ENCODE measurements at places on chromosomes 5 and 9.

DNA sequence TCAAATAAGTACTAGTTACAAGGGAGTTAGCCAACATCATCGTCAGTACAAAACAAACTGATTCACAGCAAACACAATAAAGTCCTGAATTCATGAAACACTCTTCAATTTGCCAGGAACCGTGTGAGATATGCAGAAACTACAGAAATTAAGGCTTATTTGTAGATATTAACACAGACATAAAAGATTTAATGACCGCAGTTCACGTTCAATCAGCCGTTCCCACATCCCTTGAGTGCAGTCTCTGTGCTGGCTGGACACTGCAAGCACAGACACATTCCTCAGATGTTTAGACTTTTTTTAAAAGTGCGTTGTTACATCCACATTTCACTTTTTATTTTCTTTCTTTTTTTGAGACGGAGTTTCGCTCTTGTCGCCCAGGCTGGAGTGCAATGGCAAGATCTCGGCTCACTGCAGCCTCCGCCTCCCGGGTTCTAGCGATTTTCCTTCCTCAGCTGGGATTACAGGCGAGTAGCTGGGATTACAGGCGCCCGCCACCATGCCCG is 566 bp upstream of the CEP78 start:
- no peak for DNase-seq

DNA sequence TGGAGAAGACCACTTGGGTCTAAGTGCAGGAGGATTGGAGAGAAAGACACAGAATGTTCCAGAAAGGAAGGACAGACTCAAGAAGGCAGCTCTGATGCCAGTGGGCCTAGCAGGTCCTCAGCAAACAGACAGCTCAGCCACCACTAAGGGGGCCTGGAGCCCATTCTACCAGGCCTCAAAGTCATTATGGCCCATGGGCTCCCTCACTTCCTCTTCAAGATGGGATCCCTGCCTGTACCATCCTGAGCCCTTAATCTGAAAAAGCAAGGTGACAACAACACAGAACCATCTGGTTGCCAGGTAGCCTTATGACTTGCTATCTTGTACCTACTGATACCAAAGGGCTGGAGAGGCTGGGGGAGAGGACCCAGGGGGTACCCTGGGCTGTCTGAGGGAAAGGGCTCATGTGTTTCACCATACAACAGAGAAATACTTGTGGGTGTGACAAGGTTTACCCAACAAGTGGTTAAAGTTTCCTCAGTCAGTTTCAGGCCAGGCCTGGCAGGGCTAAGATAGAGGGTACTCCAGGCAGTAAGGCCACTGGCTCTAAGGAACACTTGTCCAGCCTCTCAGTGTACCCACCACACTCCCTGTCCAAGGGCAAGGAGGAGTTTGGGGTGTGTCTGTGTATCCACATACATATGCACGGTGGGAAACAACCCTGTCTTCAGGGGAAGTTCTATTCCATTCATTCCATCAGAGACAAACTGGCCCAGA is 30.7 kb downstream of the TCF7 start:
- no peak for DNase-seq

DNA sequence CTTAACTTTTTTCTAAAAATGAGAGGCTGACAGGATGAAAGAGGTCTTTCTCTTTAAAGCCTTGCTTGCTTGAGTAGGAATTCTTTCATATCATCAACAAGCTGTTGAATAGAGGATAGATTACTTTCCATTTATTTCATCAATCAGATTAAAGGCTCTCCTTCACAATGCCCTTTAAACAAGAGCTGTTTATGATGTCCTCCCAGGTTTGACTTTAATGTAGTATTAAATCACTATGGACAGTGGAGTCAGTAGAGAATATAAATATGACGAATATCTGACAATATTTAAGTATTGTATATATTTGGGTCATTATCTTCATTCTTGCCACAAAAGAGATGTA is 282.0 kb downstream of the ISL1 start:
- DNase-seq = no peak

GRCh38 chr9:12859704-12860251 is 85.0 kb downstream of the LURAP1L start:
- DNase-seq = no peak

- DNase-seq = no peak
Observed at GRCh38 chr9:35424356-35425352, 65.3 kb upstream of the RUSC2 start.

DNA sequence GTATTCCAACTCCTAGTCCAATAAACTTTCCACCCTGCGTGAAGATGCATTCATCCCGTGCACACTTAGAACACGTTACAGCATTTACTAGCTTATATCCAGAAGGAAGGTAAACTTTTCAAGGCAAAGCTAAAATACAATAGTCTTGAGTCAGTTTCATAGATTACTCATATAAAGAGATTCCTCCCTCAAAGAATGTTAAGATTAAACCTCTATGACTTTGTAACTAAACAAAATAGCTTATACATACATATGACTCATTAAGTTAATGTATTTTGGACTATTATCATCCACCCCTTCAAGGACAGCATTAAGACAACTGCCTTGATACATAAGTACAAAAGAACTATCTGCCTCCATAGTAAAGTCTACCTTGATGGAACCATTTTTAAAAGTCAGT is 36.1 kb downstream of the TLE1 start:
- DNase-seq = no peak

DNA sequence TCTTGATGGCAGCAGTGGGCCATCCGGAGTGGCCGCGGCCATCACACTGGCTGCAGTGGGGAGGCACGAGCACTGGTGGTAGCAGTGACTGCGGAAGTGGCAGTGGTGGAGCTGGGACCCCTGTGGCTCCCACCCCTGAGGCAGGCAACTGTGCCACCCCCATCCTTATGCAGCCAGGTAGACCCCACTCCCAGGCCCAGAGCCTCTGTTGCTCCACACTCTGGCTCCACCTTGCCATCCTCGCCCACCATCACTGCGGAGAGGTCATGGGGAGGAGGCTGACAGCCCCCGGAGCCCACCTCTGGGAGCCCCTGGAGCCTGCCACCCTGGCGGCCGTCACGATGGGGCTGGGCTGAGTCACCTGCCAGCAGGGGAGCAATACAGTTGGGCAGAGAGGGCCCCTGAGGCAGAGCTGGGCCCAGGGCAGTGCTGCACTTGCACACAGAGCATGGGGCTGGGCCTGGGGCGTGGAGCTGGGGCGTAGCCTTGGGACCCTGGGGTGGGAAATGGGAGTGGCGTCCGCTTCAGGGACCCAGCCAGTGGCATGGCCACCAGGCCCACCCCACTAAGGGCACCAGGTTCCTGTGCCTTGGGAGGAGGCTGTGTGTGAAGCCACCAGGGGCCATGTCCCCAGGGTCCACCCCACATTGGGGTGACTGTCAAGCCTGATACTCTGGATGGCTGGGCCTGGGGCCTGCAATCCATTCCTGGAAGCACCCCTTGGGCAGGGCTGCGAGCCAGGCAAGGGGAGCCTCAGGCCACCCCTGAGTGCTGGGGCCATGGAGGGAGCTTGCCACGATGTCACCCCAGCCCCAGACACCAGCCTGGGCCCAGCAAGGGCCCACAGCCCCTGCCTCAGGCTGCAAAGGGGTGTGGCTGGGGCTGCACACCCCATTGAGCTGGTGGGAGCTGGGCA is 7.7 kb downstream of the AMBP start:
- no peak for DNase-seq

- no peak for DNase-seq
Observed at GRCh38 chr5:40191150-40191549, 488.6 kb upstream of the PTGER4 start.

DNA sequence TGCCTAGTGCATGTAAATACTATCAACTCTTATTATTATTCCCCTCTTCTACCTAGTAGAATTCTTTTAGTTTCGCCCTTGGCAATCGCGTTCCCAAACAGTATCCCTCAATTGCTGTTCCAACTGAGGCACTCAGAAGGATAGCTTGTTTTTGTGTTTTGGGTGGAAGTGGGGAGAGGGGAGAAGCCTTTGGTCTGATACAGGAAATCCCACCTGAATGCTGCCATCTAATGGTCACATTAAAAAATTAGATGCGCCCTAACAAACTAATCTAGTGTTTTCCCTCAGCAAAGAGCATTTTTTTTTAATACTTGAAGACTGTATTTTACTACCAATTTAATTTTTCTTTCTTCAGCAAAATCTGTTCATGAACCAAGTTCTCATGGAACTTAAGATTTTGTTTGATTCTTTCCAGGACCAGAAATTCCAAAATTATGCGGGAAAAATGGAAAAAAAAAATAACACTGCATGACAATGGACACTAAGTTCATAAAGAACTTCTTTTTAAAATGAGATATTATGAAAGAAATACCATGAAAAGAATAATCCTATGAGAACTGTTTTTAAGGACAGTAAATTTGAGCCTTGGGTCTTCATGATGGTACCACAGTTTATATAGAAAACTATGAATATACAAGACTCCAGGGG is 22.2 kb upstream of the GLDC start:
- DNase-seq = no peak

DNA sequence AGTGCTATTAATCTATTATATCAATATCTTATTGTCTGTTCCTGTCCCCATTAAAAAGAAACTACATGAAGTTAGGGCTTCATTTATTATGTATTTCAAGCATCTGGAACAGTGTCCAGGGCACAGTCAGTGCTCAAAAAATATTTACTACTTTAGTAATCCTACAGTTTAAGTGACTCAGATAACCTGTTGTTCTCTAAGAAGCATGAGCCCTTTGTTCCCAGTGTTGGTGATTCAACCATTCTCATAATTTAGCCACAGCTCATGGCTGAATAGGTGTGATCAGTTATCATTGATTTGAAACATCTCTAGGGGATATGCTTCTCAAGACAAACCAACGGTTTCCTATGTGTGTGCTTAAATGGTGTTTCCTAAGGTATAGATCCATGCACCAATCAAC is 292.7 kb downstream of the TMEM167A start:
- DNase-seq = no peak

- DNase-seq = peak; percentile 75
Observed at GRCh38 chr9:89497978-89498851, at the start of gene SEMA4D. TSS of gene SEMA4D (minus strand) at chr9:89498113. CDS start at chr9:89405456, 92,657 bp downstream.

DNA sequence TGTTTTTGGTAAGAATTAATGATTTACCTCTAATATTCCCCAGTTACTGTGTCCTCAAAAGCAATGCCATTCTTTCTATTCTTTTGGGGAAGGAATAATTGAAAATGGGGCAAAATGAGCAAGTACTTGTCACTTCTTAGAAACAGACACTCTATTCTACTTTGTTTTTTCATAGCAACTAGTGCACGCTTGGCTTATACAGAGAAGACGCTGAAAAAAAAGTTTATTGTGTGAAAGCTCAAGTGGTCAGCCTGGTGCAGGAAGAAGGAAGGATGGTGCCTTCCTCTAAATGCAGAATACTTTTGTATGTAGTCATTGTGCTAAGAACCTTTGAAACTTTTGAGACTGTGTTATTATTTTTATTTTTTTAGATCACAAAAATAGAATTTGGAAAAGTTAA is 29.6 kb downstream of the ANKDD1B start:
- no peak for DNase-seq

DNA sequence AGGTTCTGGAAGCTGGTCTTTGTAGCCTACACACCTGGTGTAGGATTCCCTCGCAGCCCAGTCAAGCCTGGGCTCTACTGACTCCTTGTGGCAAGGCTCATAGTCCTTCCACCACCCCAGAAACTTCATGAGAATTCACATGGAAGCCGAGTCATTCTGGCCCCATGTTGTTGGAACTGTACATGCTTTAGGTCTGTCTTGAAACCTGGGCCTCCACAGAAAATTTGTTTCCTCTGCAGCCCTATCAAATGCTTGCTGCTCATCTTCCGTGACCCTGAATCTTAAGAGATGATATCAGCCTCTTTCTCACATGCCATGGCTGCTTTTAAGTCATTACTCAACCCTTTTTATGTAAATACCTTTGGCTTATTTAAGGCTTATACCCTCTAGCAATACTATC is 113.4 kb upstream of the GRHPR start:
- DNase-seq = no peak

DNA sequence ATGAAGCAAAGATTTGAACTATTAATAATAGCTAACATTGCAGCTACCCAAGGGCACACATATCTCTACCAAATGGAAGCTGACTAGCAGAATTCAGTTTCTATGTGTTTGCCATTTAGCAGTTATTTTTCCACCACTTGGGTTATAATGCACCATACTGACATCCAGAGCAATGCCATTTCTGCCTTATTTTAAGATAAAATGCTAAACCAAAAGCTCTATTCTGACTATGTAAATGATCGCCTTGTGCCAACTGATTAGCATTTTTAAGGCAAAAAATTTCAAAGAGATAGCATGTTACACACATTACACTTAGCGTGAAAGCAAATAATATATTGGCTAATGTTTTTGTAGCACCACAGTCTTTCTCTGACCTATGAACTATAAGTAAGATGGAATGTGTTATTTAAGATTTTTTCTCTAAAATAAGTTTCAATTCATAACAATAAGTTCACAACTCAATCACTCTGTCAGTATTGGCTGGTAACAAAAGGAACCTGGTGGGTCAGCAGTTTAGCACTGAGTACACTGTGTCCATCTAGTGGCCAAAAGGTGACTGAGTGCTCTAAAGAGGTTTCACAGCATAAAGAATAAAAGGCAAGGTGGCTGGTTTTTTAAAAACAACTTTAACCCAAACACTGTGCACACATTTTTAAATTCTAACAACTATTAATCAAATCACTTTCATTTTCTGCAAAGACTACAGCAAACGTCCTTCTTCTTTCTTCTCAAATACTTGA is 443.5 kb downstream of the PDE4D start:
- DNase-seq = no peak

- no peak for DNase-seq
Observed at GRCh38 chr5:86929123-86929766, 311.5 kb downstream of the COX7C start.

- DNase-seq = no peak
Observed at GRCh38 chr5:149993471-149993870, 7.0 kb downstream of the TIGD6 start.

DNA sequence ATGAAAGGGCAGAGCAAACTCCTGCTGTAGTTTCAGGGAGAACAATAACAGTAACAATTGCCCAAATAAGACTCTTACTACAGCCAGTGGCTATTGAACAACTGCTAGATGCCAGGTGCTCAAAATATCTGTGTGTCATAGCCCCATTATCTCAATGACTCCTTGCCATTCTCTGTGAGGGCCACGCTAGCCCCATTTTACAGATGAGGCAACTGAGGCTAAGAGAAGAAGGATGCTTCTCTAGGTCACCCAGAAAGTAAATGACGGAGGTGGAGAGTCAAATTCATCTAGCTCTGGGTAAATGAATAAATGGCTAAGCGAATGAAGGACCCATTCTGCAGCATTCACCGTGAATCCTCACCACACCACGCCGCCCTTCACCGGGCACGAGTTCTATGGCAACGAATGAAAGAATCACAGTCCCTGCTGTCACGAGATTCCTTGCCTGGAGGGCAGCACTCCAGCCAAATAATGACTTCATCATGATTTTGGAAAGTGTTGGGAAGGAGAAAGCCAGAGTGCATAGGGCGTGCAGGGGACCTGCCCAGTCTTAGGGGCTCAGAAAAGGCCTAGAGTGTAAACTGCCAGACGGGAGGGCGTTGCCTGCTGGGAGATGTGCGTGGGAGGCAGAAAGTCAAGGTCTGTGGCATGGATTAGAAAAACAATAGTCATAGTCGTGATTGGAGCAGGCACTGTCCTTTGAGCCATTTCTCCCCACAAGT is 147.2 kb downstream of the C9orf50 start:
- no peak for DNase-seq

All from pancreas (tissue), 10 donors.